Fibroblast of skin of right quadriceps (primary cell): ENCODE measurements at places on chromosomes 12 and 14.

DNA sequence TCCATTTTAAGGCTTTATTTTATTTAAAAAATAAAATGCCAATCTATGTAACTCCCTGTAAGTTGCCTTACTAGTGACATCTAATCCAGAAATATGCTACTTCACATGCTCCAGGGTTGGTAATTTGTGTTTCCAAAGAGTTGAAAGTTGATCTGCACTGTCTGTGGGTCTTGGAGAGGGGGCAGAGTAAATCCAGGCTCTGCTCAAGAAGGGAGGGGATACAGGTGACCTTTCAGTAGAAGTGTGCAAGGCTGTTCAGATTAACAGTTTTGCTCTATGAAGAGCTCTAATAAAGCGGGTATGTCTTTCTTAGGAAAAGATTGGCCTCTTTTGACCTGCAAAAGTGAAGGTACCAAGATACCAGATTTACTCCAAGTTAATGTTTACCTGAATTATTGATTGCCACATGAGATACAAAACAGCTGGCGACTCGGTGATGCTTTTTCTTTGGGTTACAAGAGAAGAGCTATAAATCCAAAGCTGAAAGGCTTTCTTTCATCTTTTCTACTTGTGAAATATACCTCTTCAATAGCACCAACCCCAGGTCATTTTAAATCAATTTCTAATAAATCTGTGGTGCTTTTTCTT lies 75.6 kb upstream of the FLRT2 start:
- DNase-seq, result no peak

DNA sequence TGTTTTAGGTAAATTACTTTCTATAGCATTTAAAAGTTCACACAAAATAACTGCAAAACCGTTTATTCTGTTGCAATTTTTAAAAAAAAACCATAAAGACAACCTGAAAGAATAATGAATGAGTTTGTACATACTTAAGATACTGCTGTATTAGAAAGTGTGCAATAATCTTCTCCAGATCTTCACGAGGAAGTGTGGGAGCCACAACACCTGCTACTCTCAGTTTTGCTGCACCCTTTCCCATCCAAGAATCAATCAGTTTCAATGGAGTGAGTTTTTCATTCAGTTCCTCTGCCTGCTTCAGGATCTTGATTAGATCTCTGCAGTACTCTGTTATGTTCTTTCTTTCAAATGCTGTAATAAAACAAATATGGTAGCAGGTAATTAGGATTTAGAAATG lies 30.1 kb downstream of the RECQL start:
- no peak for DNase-seq

GRCh38 chr12:112967306-112967705 lies 11.0 kb upstream of the OAS2 start:
- DNase-seq, result no peak

GRCh38 chr12:100154474-100155247 lies 12.0 kb upstream of the BLTP3B start:
- DNase-seq, result peak; percentile 49

DNA sequence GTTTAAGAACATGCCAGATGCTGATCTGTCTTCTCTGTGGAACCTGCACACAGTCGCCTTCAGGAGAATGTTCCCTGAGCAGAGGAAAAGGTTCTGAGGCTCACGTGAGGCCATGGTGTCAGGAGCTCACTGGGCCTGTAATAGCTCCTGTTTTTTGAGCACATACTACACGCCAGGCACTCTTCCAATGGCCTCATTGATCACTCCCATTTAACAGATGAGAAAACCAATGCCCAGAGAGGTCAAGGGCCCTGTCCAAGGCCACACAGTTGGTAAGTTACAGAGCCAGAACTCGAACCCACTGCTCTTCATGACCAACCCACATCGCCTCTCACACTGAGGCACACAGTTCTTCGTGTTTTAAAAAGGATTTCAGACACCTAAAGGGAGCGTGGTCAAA lies 7.3 kb upstream of the HHIPL1 start:
- no peak for DNase-seq

GRCh38 chr14:20697273-20698017 lies 8.9 kb downstream of the ANG start:
- peak; percentile 57 for DNase-seq

- DNase-seq, result no peak
Observed at GRCh38 chr12:26452511-26452910, 257.1 kb downstream of the SSPN start.

GRCh38 chr12:50825372-50825838 lies 17.3 kb upstream of the TMPRSS12 start:
- peak; percentile 73 for DNase-seq

GRCh38 chr12:55695349-55695748 lies 12.4 kb downstream of the ITGA7 start:
- no peak for DNase-seq

DNA sequence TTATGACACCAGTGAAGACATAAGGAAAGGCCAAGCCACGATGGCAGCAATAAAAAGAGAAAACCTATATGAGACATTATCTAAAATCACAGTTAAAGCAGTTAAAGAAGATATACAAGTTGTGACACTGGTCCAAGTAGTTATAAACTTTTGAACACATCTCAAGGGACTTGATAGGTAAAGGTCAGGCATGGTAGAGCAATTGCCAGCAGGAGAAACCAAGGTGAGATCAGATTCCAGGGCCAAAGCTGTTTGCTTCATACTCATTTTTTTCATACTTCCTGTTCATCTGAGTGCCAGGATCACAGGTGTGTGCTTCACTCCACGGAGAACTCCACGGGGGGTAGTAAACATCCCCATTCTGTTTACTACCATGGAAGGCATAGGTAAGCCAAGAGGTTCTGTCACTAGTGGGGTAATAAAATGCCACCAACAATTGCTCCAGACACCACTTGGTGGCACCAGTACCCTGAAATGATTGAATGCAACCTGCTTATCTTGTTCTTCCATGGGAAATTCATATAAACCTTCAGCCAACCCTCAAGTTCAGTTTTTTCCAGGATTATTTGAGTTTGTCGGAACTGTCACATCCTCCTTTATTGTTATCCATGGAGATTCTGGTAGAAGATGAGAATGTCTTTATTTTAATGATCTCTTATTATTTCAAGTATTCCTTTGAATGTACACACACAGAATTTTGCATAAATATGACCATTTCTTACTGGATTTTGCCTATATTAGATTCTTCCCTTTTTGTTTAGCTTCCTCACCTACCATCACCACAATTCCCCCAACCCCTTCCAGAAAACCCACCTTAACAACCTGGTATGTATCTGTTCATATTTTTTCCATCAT lies 59.2 kb upstream of the TSPAN8 start:
- DNase-seq, result peak; percentile 4

DNA sequence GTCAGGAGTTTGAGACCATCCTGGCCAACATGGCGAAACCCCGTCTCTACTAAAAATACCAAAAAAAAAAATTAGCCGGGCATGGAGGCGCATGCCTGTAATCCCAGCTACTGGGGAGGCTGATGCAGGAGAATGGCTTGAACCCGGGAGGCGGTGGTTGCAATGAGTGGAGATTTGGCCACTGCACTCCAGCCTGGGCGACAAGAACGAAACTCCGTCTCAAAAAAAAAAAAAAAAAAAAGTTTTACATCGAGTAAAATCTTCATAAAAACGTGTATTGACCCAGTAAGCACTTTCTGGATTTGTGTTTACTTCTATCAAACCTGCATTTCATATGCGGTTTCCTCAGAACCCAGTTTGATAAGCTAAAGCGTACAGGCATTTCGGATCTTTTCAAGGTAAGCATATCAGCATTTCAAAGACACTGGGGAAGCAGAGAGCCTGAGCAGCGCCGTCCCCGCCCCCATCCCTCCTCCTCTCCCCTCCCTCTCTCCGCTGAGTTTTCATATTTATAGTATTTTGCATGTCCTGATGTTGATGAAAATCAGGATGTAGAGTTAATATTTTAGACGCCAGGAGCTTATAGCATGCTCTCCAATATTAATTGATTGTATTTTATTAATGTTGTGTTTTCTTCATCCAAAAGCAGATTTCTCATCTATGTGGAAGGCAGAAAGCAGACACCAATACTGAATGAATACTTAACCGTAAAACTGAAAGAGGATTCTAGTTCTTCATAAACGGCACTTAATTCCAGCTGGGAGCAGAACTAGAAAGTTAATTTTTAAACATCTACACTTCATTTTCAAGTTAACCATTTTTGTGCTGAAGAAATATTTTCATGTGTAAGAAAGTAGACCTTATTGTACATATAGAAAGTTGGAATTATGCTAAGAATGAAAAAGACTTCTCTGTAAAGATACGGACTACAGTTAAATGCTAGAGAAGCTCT lies 9.2 kb upstream of the HIP1R start:
- DNase-seq, result no peak

DNA sequence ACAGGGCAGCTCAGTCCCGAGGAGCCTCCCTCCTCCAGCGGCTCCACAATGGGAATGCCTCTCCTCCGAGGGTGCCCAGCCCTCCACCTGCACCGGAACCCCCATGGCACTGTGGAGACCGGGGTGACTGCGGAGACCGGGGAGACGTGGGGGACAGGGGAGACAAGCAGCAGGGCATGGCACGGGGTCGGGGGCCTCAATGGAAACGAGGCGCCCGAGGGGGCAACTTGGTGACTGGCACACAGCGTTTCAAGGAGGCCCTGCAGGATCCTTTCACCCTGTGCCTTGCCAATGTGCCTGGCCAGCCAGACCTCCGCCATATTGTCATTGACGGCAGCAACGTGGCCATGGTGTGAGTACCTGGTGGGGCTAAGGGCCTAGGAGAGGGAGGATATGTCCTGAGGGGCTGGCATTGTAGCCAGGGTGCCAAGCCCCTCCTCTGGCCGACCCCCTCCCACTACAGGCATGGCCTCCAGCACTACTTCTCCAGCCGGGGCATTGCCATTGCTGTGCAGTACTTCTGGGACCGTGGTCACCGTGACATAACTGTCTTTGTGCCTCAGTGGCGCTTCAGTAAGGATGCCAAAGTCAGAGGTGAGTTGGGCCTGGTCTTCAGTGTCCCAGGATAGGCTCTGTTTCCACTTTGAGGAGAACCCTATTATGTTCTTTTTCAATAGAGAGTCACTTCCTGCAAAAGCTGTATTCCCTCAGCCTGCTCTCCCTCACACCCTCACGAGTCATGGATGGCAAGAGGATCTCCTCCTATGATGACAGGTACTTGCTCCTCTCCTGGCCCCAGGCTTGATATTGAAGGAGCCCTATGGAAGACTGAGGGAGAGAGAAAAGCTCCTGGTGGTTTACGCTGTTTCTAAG lies 2.7 kb downstream of the KHNYN start:
- DNase-seq, result no peak

DNA sequence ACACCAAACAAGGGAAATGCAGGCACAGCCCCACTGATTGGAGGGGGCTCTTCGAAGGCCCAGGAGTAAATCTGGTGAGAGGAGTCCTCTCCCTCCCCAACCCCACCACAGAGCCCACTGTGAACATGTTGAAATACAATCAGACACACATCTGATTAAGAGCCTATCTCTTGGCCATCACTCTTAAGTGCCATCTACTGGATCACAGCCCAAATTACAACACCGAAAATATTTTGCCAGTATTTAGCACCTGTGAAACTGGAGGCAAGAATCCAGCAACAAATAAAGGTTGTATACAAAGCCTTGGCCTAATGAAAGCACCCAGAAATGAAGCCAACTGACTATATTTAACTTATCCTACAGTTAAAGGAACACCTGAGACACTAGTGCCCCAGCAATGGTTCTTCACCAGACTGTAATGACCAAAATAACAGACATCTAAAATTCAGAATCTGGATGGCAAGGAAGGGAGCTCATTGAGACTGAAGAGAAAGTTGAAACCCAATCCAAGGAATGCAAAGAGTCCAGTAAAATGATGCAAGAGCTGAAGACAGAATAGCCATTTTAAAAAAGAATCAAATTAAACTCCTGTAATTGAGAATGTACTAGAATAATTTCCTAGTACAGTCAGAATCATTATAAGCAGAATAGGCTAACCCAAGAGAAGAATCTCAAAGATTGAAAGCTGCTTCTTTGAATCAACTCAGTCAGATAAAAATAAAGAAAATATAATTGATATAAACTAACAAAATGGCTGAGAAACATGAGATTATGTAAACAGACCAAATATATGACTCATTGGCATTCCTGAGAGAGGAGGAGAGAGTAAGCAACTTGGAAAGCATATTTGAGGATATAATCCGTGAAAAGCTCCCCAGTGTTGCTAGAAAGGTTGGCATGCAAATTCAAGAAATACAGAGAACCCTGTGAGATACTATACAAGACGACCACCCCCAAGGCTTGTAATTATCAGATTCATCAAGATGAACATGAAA lies 1117.0 kb downstream of the FLRT2 start:
- DNase-seq, result peak; percentile 58

GRCh38 chr14:75993567-75994041 lies 8.0 kb downstream of the IFT43 start:
- DNase-seq, result no peak

DNA sequence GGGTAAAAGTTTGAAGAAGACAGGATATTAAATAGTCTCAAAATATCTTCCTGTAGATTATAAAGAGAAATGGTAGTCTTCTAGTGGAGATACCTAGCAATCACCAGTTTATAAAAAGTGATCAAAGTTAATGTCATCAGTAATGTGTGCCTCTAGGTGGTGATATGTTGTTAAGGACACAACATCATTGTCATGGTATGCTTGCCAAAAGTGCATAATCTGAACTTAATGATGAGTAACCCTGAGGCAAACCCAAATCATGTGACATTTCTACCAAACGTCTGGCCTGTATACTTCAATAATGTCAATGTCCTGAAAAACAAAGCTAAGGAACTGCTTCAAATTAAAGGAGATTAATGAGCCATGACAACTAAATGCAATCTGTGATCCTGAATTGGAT lies 214.7 kb downstream of the PHLDA1 start:
- peak; percentile 73 for DNase-seq

DNA sequence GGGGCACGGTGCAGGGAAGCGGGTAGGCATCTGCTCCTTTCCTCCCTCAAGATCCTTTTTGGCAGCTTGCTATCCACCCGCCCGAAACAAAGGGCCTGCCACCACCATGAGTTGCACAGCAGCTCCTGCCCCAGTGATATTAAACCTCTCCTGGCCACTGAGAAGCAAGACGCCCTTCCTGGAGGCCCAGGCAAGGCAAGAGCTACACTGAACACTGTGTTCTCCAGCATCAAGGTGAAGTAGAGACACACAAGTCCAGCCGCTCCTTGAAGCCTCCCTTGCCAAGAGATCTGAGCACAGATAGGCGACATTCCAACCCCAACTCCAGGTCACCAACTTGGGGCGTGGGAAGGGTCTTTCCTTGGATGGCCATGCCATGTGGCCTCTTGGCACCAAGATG lies 70.9 kb downstream of the ACTN1 start:
- no peak for DNase-seq

GRCh38 chr14:23090254-23090636 lies 4.7 kb downstream of the ACIN1 start:
- no peak for DNase-seq

GRCh38 chr12:109988903-109989302 lies 7.3 kb downstream of the GIT2 start:
- no peak for DNase-seq

GRCh38 chr14:39228509-39229221 lies 5.0 kb upstream of the MIA2 start:
- no peak for DNase-seq

DNA sequence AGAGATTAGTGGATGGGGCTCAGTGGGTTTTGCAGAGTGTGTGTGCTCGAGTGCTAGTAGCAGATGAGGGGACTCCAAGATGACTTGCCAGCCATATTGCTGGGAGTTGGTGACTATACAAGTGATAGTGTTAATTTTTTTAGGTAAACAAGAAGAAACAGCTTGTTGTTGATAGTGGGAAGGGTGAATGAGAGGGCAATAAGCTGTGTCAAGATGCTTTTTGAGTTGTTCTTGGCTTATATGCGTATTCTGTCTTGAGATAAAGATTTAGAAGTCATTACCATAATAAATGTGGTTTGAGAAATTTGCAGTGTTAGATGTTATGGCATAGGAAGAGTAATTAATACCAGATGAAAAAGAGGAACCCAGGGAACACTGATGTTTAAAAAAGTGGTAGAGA lies 75.3 kb downstream of the RCOR1 start:
- DNase-seq, result peak; percentile 29

- peak; percentile 68 for DNase-seq
Observed at GRCh38 chr14:83291714-83292113, 1758.1 kb upstream of the SEL1L start.
